Tibial nerve (tissue), 4 donors: ENCODE measurements at places on chromosomes 12 and 14. TPM values are rescaled to one million over a fixed set of nuclear protein-coding genes. Genes with fewer than 3 reads are reported as not detected.

Gene KLRF1
- total RNA-seq, result 1.7 TPM

Gene NRIP2
- total RNA-seq, result 6.6 TPM

Gene SDR9C7
- not detected for total RNA-seq

Gene PMEL
- 1.6 TPM for total RNA-seq

Gene PMCH
- total RNA-seq, result not detected

Gene CLEC2A
- not detected for total RNA-seq

Gene WNT1
- not detected for total RNA-seq

Gene LHX5
- not detected for total RNA-seq

Gene CHPT1
- 160 TPM for total RNA-seq

Gene ATL1
- total RNA-seq, result 34.7 TPM

Gene BAZ1A
- total RNA-seq, result 30.6 TPM

Gene CCDC177
- not detected for total RNA-seq

Gene TC2N
- total RNA-seq, result 25.3 TPM

Gene TMEM229B
- total RNA-seq, result 5.7 TPM

Gene PSMB11
- not detected for total RNA-seq

Gene GZMH
- total RNA-seq, result not detected

Gene MANSC1
- 7.9 TPM for total RNA-seq

Gene FAIM2
- total RNA-seq, result 46.8 TPM

Gene DNAJC22
- not detected for total RNA-seq

Gene B3GNT4
- not detected for total RNA-seq

Gene LRRK2
- total RNA-seq, result 38.5 TPM

Gene CLEC14A
- 76.5 TPM for total RNA-seq

Gene ZDHHC22
- not detected for total RNA-seq

Gene TAC3
- total RNA-seq, result not detected

Gene RBP5
- 2.3 TPM for total RNA-seq

Gene ZNF385A
- 14.4 TPM for total RNA-seq

Gene HOXC12
- total RNA-seq, result not detected

Gene LALBA
- not detected for total RNA-seq
